ENCODE measurements at places on chromosomes 16 and 17.

GRCh38 chr16:83843657-83844056 lies 35.9 kb downstream of the HSBP1 start:
- H3K4me1 ChIP-seq: peaks cover 30% of the 10 kb centered on the region
- no peaks in the 10 kb centered on the region for H3K27me3 ChIP-seq
- peak; percentile 22 for DNase-seq

DNA sequence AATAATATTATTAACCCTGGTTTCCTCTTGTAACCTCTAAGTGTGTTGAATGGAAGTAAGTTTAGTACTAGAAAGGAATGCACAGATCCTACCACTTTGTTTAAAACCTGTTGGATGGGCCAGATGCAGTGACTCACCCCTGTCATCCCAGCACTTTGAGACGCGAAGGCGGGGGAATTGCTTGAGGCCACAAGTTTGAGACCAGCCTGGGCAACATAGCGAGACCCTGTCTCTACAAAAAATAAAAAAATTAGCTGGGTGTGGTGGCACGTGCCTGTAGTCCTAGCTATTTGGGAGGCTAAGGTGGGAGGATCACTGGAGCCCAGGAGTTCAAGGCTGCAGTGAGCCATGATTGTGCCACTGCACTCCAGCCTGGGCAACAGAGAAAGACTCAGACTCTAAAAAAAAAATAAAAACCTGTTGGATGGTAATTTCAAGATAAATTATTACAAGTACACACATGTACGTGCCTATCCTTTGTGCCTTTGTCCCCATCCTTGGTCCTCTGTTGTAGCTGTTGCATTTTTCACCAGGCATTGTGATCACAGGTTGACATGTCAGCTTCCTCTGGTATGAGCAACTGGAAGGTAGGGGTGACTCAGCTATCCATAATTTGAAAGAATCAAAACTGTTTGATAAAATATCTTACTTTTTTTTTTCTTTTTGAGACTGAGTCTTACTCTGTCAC lies 30.7 kb upstream of the METTL9 start:
- no peaks in the 10 kb centered on the region for H3K36me3 ChIP-seq
- no peaks in the 10 kb centered on the region for H3K4me1 ChIP-seq
- H3K27ac ChIP-seq: no peak overlapping the region
- DNase-seq: no peak
- no peak overlapping the region for H3K4me3 ChIP-seq

DNA sequence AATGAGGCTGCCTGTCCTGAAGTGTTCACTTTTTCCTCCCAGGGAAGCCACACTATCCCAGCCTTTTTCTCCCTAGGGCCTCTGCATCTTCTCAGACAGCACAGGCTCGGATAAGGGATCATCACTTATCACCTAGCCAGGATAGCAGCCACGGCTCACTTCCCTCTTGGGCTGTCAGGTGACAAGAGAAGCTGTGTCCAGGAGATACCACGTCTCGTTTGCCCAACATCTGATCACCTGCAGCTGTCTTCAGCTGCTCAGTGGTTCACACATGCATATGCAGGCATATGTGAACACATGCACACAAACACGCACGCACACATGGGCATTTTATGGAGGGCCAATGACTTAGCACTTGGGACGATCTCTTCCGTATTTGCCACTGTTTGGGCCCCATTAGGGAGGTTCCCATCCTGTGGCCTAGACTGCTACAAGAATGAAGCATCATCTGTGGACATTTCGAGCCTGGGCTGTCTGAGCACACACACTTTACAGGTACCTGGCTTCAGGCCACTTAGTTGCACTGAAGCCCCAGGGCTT lies 32.4 kb upstream of the ADORA2B start:
- H3K27ac ChIP-seq: no peak overlapping the region
- no peak for DNase-seq
- H3K27me3 ChIP-seq: no peaks in the 10 kb centered on the region

GRCh38 chr17:61483778-61484116 lies 31.5 kb downstream of the TBX4 start:
- H3K36me3 ChIP-seq: no peaks in the 10 kb centered on the region
- no peaks in the 10 kb centered on the region for H3K27me3 ChIP-seq
- H3K4me3 ChIP-seq: no peak overlapping the region
- no peak for DNase-seq
- H3K4me1 ChIP-seq: peaks cover 14% of the 10 kb centered on the region
- no peak overlapping the region for H3K27ac ChIP-seq

DNA sequence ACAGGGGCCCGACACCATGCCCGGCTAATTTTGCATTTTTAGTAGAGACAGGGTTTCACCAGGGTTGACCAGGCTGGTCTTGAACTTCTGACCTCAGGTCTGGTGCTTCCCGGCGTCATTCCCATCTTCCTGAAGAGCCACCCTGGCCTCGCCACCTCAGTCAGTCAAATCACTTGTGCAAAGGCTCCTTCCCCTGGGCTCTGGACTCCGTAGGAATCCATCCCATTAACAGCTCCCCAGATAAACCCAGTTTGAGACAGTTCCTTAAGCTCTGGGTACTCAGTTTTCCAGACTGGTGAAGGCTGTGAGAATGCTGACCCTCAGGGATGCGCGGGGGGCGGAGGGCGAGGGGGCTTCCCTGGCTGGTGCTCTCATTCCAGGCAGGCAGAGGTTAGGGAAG lies 39.5 kb downstream of the MRM1 start:
- peak; percentile 29 for DNase-seq
- peaks cover 16% of the 10 kb centered on the region for H3K4me1 ChIP-seq
- H3K4me3 ChIP-seq: peak overlapping the region; percentile 59
- H3K27ac ChIP-seq: no peak overlapping the region

DNA sequence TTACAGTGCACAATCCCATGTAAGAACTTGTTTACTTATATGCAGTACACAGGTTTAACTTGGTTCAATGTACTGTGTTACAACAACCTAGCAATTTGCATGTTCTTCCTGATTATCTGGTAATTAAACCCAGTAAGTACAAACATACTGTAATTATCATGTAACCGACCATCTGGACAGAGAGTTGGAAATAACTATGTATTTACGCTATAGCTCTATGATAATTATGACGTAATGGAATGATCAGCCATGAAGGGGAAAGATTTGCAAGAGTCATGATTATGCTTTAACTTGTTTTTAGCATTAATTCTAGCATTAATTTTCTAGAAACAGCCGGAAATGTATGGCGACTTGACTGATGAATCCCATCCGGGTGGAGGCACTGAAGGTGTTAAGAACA lies 74.8 kb upstream of the SALL1 start:
- DNase-seq: no peak
- H3K27ac ChIP-seq: no peak overlapping the region
- H3K4me3 ChIP-seq: no peak overlapping the region
- no peaks in the 10 kb centered on the region for H3K36me3 ChIP-seq
- H3K4me1 ChIP-seq: peaks cover 10% of the 10 kb centered on the region

DNA sequence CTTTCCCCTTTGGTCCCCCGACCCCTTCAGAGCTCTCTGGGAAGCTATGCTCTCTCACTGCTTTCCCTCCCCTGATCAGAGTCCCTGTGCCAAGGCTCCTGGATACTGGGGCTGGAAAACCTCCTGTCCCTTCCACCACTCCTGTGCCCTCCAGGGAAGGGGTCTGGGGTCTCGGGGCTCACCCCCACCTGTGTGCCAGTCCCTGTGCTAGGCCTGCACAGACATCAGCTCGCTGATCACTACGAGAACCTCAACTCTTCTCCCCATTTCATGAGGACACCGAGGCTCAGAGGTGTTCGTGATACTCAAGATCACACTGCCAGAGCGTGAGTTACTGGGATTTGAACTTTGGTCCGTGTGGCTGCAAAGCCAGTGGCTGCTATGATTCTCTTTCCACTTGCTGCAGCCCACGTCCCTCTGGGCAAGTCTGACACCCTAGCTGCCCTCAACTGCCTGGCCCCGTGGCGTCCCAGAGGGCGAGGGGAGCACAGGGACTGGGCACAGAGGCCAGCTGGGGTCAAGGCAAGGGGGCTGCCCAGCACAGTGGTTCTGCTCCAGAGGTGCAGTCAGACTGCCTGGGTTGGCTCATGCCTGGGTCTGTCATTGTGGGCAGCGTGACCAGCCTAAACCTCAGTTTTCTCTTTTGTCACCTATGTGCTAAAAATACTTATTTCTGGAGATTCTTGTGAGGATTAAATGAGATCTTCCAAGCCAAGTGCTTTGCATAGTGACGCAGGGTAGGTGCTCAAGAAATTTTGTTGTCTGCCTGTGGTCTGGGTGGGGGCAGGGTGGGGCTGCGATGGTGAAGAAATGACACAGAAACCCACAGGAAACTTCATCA lies 43.8 kb upstream of the TOB1 start:
- H3K4me3 ChIP-seq: no peak overlapping the region
- no peak overlapping the region for H3K27ac ChIP-seq
- no peak for DNase-seq
- peaks cover 41% of the 10 kb centered on the region for H3K4me1 ChIP-seq
- H3K36me3 ChIP-seq: no peaks in the 10 kb centered on the region

DNA sequence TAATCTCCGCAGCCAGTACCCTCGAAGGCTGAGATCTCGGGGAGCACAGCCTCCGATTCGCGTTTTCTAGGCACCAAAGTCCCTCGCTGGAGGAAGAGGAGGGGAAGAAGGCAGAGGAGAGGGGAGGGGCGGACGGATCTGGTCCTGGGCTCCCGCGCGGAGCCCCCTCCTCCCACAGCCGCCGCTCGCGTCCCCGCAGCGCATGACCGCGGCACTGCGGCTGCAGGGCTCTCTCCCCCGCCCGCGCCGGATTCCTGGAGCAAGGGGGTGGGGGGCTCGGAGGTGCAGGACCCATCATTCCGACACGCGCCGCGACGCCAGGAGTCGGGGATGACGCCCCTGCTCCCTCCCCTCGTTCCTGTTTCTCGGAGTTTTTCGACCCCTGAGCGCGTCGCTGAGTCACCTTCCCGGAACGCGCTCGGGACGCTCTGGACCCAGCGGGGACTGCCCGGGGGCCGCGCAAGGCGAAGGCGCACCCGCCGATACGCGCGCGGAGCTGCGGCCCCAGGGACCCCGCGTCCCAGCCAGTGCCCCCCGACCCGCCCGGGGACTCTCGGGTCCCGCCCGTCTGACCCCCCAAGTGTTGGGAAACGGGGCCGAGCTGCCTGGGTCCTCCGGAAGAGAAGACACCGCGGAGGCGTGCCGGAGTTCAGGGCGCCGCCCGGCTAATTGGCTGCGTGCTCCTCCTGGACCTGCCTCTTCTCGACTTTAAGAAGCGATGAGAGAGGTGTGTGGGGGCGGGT lies 1.4 kb upstream of the SPHK1 start:
- H3K36me3 ChIP-seq: no peaks in the 10 kb centered on the region
- H3K27me3 ChIP-seq: peaks cover 49% of the 10 kb centered on the region
- H3K4me1 ChIP-seq: peaks cover 22% of the 10 kb centered on the region
- DNase-seq: peak; percentile 77
- H3K27ac ChIP-seq: no peak overlapping the region

DNA sequence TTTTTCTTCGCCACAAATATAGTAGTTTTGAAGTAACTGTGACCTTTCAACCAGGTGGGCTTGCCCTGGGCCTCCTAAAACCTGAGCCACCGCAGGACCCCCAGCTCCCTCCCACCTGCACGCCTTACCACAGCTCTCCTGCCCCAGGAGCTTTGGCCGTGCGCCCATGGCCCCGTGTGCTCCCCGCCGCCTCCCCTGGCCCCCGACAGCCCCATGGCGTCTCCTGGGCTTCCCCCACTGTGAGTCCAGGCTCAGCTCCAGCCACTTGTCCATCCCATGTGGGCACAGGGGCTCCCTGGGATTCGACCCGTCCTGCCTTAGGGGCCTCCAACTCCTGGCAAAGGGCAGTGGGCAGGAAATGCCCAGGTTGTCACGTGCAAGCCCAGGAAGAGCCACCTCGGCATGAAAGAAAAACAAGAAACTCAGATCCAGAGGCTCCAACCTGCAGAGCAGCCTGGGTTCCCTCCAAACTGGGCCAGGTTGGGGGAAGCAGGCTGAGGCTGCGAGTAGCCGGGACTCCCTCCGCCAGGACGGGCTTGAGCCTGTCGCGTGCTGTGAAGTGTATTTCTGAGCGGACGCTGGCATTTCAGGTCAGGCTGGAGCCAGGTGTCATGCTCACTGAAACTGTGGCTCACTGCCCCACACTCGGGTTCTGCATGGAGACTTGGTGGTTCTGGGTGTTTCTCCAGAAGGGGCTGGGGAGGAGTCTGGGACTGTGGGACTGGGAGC lies 5.8 kb downstream of the LGALS3BP start:
- peaks cover 6% of the 10 kb centered on the region for H3K4me1 ChIP-seq
- H3K27me3 ChIP-seq: no peaks in the 10 kb centered on the region
- no peaks in the 10 kb centered on the region for H3K36me3 ChIP-seq

DNA sequence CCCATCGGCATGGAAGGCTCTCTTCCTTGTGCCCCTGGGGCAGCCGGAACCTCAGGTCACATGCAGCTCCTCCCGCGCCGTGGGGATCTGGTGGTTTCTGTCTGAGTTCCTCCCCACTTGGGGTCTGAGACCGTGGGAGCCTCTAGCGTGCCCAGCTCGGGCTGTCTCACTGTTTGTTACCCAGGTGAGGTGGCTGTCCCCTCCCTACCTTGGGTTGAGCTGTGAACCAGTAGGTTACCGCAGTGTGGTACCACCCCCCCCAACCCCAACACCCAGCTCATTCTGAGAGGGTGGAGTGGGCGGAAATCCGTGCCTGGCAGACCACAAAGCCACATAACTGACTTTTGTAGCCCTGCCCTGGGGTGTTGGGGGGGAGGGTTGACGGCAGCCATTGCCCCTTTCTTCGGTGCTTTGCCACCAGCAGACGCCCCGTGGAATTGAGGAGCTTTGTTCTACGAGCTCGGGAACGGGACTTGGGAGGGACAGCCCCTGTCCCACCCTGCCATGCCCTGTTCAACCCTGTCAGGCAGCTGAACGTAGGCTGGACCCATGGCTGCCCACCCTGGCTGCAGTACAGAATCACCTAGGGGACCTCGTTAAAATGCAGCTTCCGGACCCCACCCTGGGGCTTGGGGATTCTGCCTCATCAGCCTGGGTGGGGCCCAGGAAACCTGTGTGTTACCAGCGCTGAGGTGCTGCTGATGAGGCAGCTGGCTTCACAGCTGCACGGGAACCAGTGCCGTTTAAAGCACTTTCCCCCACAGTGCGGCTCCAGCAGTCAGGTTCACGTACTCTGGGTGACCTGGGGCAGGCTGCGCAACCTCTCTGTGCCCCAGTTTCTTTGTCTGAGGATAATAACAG lies 18.5 kb downstream of the RAP1GAP2 start:
- H3K4me1 ChIP-seq: peaks cover 21% of the 10 kb centered on the region
- H3K27ac ChIP-seq: no peak overlapping the region
- no peak overlapping the region for H3K4me3 ChIP-seq
- H3K36me3 ChIP-seq: no peaks in the 10 kb centered on the region
- DNase-seq: no peak
- no peaks in the 10 kb centered on the region for H3K27me3 ChIP-seq

DNA sequence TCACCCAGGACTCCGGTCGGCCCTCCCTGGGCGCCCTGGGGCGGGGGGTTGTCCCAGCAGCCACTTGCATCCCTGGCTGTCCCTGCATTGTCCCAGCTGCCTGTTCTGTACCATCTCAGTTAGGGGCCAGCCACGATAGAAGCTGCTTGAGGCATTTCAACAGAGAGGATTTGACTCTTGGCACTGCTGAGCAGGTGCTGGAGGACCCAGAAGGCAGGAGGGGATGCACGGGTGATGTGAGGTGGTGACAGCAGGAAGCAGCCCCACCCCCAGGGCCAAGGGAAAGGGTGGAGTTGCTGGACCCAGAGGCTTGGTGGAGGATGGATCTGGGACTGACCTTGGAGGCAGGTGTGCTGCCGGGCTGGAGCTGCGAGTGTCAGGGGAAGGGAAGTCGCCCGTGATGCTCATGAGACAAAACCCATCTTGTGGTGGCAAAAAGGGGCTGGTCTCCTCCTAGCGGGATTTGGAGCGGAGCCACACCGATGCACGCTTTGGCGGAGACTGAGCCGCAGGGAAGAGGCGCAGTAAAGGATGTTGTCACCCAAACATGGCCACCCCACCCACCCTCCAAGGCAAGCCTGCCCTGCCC lies 188.0 kb upstream of the GSE1 start:
- no peaks in the 10 kb centered on the region for H3K36me3 ChIP-seq
- H3K4me1 ChIP-seq: peaks cover 22% of the 10 kb centered on the region
- DNase-seq: peak; percentile 36
- H3K27ac ChIP-seq: no peak overlapping the region
- H3K4me3 ChIP-seq: no peak overlapping the region
